ENCODE measurements at places on chromosomes 7 and 10.

- no peak for DNase-seq
These were observed 208.2 kb downstream of the SNX13 start for GRCh38 chr7:17732083-17732482.

- no peak for DNase-seq
These were observed 12.0 kb upstream of the DOCK1 start for GRCh38 chr10:126893206-126893605.

GRCh38 chr7:157726764-157727163 is 390.0 kb downstream of the DNAJB6 start:
- no peak for DNase-seq

DNA sequence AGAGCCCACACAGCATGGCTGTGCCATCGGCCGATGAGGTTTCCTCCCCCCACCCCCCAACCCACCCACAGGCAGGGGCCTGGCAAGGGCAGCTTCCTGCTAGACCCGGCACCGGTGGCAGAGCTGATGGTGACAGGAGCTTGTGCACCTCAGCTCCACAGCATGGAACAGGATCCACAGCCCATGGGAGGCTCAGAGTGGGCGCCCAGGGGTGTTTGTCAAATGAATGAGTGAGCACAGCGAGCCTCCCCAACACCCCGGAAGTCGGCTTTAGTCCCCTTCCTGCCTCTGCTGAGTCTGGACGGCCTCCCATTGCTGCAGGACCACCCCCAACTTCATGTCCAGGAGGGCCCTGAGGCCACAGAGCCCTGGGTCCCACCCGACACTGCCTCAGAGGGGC is 68.9 kb downstream of the PDGFA start:
- DNase-seq, result no peak

DNA sequence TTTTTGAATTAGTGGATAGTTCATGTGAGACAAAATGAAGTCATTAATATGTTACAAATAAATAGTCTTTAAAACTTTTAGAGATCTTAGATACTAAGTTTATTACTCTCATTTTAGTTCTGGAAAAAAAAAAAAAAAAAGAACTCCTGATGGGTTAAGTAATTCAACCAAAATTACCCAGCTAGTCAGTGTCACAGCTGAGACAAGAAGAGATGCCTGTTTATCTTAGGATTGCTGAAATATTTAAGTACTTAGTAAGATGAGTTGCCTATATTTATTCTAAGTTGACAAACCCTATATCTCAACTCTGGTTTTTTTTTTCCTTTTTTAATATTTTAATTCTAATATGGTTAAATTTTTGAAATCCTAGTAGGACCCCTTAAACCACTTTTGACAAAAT is 781.0 kb upstream of the LRRN3 start:
- DNase-seq, result no peak

DNA sequence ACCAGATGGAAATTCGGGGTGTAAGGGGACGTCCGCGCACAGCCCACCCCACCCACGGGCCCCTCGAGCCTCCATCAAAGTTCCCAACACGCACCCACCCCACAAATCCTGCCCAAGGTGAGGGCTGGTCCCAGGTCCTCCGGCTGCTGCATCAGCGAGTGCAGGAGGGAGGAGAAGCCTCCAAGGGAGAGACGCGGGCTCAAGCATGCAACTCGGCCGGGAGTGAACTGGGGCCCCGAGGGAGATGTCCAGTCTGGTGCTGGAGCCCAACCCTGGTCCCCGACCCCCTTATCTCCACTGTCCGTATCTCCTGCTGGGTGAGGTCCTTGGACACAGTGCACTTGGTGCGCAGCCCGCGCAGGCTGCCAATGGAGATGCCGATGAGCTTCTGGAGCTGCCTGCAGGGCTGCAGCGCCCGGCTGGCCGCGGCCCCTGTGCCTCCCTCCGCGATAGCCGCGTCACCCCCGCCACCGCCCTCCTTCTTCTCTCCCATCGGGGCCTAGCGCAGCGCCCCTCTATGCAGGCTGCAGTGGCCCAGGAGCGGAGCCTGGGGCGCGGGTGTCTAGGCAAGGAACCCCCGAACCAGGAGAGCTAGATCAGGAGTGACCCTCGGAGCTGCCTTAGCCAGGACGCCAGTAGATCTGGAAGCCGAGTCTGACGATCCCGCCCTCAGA is 489.2 kb downstream of the ZNF33B start:
- no peak for DNase-seq

- no peak for DNase-seq
These were observed 127.4 kb upstream of the FAM20C start for GRCh38 chr7:64916-65341.

GRCh38 chr10:122756656-122757055 is 57.0 kb upstream of the C10orf120 start:
- no peak for DNase-seq

DNA sequence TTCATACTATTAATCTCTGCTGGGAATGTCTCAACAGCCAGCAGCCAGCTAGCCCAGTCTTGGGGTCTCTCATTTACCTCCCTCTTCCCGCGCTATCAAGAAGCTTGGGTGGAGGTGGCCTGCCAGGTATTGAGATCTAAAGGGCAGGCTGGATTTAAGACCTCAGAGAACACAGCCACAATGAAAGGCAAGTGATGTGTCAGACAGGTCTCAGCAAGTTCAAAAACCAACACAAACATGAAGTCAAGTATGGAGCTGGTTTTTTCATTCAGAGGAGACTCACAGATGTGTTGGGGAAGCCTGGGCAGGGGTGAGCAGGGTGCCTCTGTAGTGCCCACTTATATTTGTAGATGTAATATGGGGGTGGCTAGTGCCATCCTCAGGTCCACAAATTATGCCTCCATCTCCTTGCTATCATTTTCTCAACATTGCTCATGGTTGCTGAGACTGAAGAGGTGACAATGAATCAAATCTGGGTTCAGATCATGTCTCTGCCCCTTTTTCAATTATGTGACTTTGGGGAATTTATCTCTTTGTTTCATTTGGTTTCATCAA is 27.7 kb upstream of the CROT start:
- no peak for DNase-seq

DNA sequence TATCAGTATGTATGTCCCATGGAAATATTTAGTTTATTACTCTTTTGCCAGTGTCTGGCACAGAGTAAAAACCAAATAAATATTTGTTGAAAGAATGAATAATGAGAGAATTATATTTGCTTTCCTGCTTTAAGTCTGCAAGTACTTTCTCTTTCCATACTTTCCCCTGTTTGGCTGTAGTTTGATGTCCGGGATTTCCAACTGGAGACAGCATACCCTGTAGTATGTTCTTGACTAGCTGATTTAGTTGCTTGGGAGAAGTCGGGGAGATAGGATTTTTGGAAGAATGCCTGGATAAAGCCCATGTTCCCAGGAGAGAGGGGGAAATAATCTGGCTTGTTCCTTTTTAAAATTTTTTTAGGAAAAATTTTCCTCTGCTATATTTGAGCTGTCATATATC is 516.1 kb downstream of the CCSER2 start:
- no peak for DNase-seq

GRCh38 chr10:114780577-114781184 is 40.9 kb upstream of the FHIP2A start:
- DNase-seq, result no peak

GRCh38 chr7:93945756-93946535 is 24.4 kb downstream of the GNG11 start:
- DNase-seq, result no peak

GRCh38 chr7:112779667-112780066 is 10.5 kb downstream of the TMEM168 start:
- DNase-seq, result no peak

DNA sequence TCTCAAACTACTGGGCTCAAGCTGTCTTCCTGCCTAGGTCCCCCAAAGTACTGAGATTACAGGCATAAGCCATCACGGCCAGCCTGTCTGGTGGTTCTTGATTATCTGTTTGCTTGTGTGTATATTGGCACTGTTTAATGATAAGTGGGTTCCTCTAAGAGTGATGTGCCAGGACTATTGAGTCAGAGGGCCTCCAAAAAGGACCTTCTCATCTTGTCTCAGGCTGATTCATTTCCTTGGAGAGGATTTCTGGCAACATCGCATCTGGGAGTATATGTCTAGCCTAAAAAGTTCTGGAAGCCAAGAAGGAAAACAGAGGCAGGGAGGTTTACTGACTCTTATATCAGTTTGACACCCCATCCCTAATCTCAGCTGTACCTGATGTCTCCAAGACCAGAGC is 27.1 kb upstream of the AKAP9 start:
- DNase-seq, result no peak

- DNase-seq, result no peak
These were observed 23.5 kb upstream of the CARD11 start for GRCh38 chr7:3067193-3067592.

DNA sequence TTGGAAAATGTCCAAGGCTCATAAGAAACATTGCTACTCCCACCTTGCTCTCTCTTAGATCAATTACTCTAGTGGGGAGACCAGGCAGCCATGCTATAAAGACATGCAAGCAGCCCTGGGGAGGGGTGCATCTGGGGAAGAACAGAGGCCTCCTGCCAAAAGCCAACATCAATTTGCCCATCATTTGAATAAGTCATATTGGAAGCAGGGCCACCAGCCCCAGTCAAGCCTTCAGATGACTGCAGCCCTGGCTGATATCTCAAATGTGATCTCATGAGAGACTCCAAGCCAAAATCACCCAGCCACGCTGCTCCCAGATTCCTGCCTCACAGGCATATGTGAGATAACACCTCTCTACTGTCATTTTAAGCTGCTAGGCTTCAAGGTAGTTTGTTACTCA is 157.5 kb upstream of the PDE1C start:
- no peak for DNase-seq

DNA sequence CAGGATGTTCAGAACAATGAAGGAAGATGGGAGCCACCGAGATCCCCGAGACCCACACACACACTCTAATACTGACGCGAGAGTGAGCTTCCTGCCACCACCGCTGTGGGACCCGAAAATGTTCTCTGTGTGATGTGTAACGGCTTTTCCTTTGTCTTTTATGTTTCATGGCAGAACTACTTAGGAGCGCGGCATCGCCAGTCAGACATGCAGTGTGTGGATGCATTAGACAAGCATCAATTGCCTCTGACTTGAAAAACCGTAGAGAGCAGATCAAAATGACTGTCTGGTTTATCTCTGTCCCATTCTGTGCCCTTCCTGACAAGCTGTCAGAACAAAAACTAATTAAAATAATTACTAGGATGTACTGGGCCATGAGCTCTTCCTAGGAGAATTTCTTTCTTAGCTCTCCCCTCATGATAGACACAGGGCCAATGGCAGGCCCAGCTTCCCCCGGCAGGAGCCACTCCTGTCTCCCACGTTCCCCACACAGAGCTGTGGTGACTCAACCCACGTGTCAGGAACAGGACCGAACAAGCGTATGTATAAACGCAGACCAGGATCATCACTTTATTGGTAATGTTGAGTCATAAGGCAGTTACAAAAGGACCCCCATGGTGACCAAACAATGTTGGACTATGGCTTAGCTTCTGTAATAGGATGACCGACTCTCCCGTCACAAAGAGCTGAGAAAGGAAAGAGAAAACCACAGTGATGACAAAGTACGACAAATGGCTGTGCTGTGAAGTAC is 705.0 kb downstream of the PARD3 start:
- DNase-seq, result no peak

DNA sequence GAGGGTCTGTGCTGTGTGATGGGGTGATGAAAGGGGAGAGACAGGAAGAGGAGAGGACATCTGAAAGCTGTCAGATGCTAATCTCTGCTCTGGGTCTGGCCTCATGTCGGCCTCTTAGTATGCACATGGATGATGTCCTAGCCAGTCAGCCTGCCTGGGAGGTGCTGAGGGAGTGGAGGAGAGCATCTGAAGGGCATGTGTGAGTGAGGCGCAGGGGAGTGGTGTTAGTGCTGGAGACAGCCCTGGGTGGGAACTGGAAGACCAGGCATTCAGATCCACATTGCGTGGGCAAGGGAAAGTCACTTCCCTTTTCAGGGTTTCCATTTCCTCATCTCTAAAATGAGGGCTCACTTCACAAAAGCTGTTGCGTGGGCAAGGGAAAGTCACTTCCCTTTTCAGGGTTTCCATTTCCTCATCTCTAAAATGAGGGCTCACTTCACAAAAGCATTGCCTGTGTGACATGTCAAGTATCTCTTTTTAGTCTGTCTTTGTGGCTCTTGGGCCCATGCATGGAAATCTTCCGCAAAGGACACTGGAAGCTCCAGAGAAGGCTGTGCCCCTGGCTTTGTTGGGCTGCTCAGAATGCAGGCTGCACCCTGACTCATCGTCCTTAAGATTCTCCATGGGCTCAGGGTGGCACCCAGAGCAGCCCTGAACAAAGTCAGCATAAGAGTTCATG is 10.0 kb downstream of the SFTPD start:
- no peak for DNase-seq

- peak; percentile 32 for DNase-seq
These were observed 1.2 kb downstream of the HNRNPF start for GRCh38 chr10:43407576-43408330.

GRCh38 chr7:139218173-139218572 is 12.9 kb upstream of the UBN2 start:
- DNase-seq, result no peak

DNA sequence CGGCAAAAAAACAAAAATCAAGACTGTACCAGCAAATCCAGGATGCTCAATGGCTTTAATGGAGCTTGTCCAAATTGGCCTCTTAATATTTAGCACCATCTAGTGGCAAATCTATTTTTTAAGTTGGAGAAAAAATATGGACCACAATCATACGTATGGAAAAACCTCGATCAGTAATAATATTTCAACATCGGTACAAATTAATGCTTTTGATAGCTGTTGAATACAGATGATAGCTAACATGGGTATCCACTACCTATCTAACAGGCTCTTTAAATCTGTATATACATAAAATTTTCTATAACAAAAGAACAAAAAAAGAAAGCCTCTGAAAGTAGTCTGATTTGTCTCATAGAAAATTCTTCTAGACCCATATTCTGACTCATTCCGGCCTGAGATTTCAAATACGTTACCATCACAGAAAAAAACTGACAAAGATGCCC is 29.2 kb downstream of the COA1 start:
- peak; percentile 50 for DNase-seq

- no peak for DNase-seq
These were observed 263.6 kb downstream of the PHTF2 start for GRCh38 chr7:78062214-78062613.
